Mammary epithelial cell (primary cell): ENCODE measurements at places on chromosomes 12 and 14.

GRCh38 chr12:85821206-85821605 is 15.0 kb downstream of the RASSF9 start:
- no peak for DNase-seq

GRCh38 chr14:100321473-100322137 is 1.5 kb upstream of the SLC25A47 start:
- DNase-seq = no peak

GRCh38 chr14:79949906-79950305 is 261.4 kb downstream of the DIO2 start:
- DNase-seq = no peak

GRCh38 chr14:32249780-32250179 is 46.7 kb upstream of the RNU6-8 start:
- DNase-seq = peak; percentile 49

- no peak for DNase-seq
Measured at GRCh38 chr14:56754921-56755320, 55.4 kb downstream of the OTX2 start.

DNA sequence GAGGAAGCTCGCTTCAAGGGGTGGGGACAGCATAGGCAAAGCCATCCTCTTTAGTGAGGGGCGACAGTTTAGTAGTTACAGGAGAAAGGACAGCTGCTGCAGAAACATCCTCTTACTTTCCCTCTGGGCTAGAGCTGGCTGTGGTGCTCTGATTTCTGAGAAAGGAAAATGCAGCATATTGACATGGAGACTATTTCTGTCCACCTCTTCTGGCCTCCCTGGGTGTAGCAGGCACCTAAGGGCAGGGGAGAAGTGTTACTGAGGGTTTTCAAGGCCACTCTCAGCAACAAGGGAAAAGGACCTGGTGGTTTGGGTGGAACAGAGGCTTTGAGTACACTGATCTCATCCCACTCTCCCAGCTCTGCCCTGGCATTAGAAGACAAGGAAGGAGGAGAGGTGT is 40.0 kb upstream of the CTDSP2 start:
- DNase-seq = no peak

DNA sequence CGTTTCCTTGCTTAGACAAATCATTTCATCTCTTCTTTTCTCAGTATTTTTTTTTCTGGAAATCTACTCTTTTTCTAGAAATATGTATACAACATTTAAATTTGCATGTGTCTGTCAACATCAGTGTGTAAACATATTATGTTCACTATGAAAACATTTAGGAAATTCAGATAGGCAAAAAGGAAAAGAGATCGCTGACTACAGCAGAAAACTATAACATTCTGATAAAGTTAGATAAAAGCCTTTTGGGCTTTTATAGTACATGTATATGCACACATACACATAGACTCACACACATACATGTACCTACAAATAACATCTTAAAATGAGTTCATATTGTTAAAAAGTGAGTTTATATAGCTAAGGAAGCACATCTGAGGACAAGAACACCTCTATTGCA is 142.1 kb downstream of the RAD51B start:
- no peak for DNase-seq

- no peak for DNase-seq
Measured at GRCh38 chr12:104475271-104475670, 18.5 kb downstream of the CHST11 start.

- DNase-seq = no peak
Measured at GRCh38 chr12:43392116-43392515, 159.9 kb downstream of the ADAMTS20 start.

- DNase-seq = no peak
Measured at GRCh38 chr12:100337727-100338126, 19.1 kb upstream of the SLC17A8 start.

- DNase-seq = no peak
Measured at GRCh38 chr12:53676656-53677015, 753 bp upstream of the ATP5MC2 start.

GRCh38 chr12:118206107-118206412 is 70.1 kb downstream of the PEBP1 start:
- peak; percentile 25 for DNase-seq

GRCh38 chr12:18250313-18250916 is 10.9 kb upstream of the PIK3C2G start:
- peak; percentile 58 for DNase-seq

GRCh38 chr14:78403278-78403815 is 233.2 kb downstream of the NRXN3 start:
- peak; percentile 4 for DNase-seq

DNA sequence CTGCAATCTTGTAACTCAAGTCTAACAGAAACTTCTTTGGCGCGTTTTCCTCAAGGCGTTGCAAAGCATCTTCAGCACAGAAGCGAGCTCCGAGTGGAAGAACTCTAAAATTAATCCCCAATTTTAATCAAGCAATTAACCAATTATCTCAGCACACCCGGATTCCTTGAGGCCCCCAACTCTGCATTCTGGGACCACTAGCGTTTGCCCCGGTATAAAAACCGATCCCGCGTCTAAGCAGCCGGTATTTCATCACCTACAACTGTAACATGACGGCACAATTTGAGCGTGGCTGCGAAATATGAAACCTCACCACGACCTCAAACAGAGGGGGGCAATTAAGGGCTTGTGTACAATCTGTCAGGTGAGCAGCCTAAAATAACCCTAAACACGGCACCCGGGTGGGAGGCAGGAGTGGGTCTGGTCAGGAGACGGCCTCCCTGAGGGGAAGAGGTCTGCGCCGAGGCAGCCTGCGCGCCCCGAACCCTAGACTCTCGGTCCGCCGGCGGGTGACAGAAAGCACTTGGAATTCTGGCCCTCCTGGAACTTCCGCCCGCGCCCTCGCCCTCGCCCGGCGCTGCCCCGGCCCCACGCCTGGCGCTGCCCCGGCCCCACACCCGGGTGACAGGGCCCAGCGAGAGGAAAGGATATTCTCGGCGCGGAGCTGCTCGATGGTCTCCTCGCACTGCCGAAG is 594 bp downstream of the ZCCHC8 start:
- DNase-seq = peak; percentile 64

DNA sequence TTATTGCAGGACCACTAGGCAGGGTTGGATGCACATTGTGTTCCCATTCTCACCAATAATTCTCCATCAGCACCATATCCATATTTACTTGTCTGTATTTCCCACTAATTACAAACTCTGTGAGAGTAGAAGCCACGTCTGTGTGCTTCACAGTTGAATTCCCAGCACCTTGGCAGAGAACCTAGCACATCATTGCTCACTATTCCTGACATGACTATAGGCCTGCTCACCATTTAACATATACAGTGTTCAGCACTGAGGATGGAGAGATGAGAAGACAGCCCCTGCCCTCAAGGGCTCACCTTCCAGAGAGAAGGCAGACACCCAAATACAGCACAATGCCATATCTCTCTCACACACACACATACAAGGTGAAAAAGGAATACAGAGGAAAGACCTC is 5.0 kb downstream of the DAD1 start:
- no peak for DNase-seq

DNA sequence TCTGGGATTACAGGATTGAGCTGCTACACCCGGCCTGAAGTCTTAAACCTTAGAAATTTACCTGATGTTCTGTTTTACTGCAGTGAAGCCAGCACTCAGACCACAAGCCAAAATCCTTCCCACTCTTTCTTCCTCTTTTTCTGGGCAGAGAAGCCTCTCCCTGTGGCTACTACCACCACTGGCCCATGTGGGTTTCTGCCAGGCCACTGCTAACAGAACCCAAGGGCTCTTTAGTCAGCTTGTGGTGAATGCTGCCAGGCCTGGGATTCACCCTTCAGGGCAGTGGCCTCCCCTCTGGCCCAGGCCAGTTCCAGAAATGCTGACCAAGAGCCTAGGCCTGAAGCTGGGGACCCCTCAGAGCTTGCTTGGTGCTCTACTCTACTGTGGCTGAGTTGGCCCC is 35.3 kb downstream of the GAS2L3 start:
- no peak for DNase-seq

- no peak for DNase-seq
Measured at GRCh38 chr12:122028905-122029560, 7.3 kb downstream of the BCL7A start.

- DNase-seq = no peak
Measured at GRCh38 chr12:81465876-81466275, 293.3 kb downstream of the PPFIA2 start.

GRCh38 chr12:109309381-109310246 is 530 bp upstream of the FOXN4 start:
- DNase-seq = no peak

- DNase-seq = no peak
Measured at GRCh38 chr12:9933958-9934357, 1.8 kb upstream of the CLEC2A start.

DNA sequence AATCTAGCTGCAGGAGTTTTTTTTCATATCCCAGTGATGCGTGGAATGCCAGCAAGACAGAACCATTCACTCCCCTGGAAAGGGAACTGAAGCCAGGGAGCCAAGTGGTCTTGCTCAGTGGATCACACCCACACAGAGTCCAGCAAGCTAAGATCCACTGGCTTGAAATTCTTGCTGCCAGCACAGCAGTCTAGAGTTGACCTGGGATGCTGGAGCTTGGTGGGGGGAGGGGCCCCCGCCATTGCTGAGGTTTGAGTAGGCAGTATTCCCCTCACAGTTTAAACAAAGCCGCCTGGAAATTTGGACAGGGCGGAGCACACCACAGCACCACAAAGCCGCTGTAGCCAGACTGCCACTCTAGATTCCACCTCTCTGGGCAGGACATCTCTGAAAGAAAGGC is 86.9 kb upstream of the STXBP6 start:
- DNase-seq = no peak

- no peak for DNase-seq
Measured at GRCh38 chr12:93179792-93180191, 197.9 kb upstream of the NUDT4 start.

DNA sequence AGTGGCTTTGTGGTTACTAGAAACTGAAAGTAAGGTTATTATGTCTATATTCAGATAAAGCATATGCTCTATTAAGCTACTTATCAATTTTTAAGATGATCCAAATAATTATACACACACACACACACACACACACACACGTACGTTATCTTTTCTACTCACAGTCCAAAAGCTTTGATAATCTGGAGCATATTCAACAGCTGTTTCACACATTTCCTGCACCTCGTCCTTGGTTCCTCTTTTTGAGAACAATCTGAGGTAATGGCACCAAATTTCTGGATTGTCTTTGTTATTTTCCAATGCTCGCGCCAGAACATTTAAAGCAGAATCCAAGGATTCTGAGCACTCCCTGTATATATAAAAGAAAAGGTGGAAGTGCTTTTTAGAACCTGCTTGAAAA is 37.5 kb downstream of the ZFC3H1 start:
- DNase-seq = no peak

DNA sequence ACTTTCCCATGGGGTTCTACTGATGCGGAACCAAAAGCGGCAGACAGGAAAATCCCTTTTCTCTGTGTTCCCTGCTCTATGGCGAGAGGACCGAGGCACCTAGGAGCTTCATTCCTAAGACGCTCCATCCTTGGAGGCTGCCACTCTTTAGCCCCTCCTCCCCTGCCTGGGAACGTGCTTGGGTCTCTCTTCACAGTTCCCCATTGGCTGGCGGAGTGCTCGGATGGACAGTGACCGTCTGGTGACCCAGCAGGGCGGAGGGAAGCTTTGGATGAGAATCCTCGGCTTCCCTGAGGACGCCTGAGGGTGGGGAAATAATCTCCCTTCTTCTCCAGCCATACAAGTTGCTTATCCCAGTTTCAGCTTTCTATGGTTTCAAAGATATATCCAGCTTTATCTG is 37.3 kb downstream of the KCNA5 start:
- no peak for DNase-seq

GRCh38 chr12:90984114-90984513 is 20.7 kb downstream of the EPYC start:
- no peak for DNase-seq

GRCh38 chr12:99249543-99249942 is 398.0 kb upstream of the GARIN6 start:
- no peak for DNase-seq

- no peak for DNase-seq
Measured at GRCh38 chr12:50894241-50894640, 51.5 kb downstream of the TMPRSS12 start.

GRCh38 chr14:45177076-45177475 is 41.3 kb downstream of the FANCM start:
- peak; percentile 89 for DNase-seq

- DNase-seq = no peak
Measured at GRCh38 chr14:35386673-35387125, 17.9 kb downstream of the NFKBIA start.

GRCh38 chr14:103330536-103330935 is 3.5 kb upstream of the EIF5 start:
- DNase-seq = no peak

GRCh38 chr12:68809190-68810026 is 1.4 kb downstream of the MDM2 start:
- no peak for DNase-seq

DNA sequence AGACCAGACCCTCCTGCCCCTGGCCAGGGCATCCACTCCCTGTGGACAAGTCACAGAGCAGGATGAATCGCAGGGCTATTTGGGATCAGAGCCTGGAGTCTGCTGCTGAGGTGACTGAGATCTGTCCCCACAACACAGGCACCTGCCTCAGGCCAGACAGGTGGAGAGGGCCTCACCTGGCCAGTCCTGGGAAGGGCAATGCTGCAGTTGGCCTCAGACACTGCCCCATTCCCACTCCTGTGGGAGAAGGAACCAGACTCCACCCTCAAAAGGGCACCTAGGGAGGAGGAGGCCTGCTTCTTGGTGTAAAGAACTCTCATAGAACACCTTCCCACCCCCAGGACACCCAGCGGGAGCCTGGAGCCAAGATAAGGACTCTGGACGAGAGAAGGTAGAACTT is 48.3 kb upstream of the PLEKHG6 start:
- DNase-seq = no peak

DNA sequence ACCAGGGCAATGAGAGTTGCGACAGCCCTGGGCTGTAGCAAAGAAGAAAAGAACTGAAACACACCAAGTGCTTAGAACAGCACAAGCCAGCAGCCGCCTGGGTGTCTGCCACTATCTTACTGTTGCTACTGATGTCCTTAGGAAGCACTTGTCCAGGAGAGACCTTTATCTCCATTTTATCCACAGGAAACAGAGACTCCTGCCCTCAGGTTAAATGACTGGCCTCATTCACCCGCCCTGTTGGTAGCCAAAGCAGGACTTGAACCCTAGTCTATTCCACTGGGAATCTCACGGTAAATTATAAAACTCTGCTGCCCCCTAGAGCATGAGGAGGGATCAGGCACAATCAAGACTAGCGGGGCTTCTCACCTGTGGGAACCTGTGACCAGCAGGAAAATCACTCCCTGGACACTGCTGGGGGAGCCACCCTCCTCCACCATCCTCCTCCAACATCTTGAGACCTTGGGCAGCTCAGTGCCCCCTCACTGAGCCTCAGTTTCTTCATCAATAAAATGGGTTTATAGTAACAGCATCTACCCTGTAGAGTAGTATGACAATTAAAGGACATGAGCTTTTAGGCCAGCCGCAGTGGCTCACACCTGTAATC is 20.5 kb upstream of the TESC start:
- no peak for DNase-seq

DNA sequence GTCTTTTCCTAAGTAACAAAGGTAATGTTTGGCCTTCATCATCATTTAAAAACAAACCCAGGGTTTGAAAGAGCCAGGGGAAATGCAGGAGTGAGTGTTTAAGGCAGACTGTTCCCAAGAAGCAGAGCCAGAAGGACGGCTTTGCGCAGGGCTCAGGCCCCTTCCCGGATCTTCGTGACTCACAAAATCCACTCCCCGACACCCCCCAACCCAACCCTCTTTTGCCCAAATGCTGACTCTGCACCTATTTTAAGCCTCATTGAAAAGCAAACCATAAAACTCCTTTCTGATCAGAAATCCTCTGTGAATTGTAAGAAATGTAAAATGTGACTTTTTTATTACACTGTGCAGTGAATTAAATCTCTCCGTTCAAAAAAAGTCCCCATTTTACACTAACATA is 67.5 kb downstream of the SETD3 start:
- no peak for DNase-seq

GRCh38 chr12:129186952-129187351 is 333.7 kb downstream of the GLT1D1 start:
- DNase-seq = no peak
